ENCODE measurements at places on chromosomes 7 and 10.

DNA sequence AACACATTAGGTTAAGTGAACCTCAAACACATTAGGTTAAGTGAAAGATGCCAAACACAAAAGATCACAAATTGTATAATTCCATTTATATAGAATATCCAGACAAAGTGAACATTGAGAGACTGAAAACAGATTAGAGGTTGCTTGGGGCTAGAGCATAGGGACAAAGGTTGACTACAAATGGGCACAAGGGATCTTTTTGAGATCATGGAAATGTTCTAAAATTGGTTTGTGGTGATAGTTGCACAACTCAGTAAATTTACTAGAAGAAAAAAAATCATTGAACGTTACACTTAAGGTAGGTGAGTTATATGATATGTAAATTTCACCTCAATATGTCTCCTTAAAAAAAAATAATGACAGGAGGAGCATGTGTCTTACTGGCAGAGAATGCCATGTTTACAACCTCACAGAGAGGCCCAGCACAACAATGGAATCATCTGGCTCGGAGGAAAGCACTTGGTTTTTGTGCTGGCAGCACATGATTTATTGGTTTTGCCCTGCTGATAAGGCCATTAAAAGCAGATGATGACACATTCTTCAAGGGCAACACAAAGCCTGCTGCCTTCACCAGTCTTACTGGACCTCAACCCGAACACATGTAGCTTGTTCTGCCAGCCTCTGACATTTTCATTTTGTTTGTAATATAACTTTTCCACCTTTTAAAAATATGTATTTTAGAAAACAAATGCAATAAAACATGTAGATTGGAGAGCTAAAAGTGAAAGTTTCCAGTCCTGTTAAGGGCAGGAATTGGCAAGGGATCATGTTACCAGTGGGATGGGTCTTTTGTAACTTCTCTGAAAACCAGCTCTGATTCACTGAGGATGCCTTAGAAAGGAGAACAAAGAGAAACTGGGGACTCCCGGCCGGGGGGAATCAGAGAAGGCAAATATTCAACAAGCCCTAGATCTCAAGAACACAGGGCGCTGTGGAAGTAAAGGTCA is 11.9 kb upstream of the LMOD2 start:
- DNase-seq, result no peak

DNA sequence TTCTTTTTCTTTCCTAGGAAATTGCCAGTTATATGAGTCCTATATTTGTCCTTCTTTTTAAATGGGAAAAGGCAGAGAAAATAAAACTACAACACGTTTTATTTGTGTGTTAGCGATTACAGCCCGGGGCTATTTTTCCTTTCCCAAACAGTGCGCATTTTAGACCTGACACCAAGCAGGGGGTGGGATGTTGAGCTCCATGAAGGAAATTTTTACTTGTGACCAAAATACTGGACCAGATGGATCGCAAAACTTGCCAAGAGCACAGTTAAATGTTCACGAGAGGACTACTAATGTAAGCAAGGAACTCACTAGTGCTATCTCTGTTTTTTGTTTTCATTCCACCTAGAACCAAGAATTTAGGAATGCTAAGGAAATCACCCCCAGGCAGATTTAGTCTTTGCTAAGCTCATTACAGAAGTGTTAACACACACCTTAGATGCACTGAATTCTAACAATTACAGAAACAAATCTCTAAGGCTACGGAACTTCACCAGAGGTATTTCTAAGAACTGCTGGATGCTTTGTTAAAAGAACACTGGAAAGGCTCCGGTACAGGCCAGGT is 114.8 kb downstream of the JAZF1 start:
- DNase-seq, result no peak

DNA sequence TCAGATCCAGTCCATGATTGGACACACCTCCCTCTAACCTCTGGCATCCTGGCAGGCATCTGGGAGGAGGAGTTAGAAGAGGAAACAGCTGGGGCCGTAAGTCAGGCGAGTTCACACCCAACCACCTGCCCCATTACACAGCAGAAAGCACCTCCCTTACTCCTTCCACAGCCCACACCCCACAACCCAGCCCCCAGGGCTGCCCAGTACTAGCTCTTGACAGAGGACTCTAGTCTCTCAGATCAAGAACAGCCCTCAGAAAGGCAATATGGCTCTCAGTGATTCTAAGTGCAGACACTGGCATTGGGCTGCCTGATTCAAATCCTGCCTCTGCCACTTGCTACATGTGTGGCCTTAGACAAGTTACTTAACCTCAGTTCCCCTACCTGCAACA is 34.1 kb downstream of the KCNMA1 start:
- DNase-seq, result no peak

GRCh38 chr7:79528421-79528820 is 75.0 kb upstream of the MAGI2 start:
- no peak for DNase-seq

GRCh38 chr10:63021225-63021624 is 111.9 kb upstream of the NRBF2 start:
- DNase-seq, result no peak

DNA sequence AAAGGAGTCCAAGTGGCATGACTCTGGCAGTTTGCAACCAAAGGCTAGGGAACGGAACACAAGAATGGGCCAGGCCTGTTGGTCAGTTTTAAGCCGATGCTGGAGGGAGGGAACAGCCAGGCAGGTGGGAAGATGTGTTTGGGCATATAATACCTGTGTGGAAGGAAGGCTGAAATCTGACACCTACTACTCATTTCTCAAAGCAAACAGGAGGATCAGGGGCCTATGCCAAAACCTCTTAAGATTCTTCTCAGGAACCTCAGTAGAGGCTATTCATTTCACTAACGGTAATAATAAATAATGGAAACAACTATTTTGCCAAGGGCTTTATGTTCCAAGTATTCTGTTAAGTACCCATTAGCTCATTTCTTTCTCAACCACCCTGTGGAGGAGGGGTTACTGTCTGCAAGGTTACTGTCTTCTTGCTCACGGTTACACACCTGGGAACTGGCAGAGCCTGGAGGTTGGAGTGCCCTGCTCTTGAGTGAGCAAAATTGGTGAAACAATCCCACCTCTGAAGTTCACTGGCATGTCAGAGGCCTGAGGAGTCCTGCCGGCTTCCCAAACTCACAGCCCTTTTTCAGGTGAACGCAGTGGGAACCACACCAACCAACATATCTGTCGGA is 35.5 kb downstream of the GOT1 start:
- no peak for DNase-seq

DNA sequence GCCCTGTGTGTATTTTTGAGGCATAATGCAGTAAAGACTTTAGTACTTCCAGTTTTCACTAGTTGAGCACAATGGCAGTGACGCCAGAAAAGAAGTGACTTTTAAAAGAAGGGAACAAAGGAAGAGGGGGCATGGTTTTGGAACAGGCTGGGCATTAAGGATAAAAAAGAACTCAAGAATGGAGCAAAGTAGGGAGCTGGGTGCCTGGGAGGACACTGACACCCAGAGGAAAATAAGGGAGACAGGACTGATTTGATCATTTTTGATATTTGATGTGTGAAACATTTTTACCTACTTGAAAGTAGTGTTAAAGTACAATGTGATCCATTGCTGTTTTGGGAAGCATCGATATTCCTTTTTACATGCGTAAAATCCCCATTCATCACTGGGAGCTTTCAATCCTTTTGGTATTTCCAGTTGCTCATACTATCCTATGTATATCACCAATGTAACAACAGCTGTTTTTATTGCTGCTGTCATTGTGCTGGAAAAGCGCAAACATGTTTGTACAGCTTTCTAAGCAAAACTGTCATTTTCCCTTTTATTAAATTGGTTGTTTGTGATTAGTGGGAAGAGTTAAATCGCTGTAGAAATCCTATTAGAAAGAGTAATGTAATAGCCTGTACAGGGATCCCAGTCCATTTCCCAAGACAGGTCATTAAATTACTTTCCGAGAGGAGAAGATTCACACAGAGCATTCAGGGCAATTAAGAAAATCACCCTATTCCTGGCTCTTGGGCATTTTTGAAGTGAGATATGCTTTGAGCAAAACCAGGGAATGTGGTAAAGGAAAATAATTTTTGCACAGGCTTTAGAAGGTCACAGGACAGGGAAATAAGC is 85.2 kb downstream of the ADAM12 start:
- DNase-seq, result no peak

DNA sequence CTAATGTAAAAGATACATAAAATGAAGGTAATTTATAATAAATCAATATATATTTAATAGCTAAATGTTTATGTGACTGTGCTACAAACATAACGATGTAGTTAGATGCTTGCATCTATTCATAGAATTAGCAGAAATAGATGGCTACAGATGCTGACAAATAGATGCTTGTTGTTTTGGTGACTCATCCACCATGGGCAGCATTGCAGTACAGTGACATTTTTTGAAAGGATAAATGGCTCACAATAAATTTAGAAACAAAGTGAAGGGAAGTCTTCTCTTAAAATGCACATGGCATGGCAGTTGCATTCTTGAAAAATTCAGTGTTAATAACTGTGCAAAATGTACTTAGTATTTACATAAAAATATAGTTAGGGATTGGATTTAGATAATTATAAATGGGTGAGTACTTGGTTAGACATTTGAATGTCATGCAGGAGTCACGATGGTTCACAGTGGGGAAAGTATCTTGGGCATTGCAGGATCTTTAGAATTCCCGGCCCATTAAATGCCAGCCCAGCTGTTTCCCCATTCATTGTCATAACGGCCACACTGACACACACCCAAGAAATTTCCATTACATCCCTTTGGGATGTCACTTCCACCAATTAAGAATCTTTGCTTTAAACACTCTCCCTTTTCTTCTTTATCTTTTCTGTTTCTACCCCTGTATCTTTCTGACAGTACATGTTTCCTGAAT is 564.1 kb downstream of the ATRNL1 start:
- DNase-seq, result no peak

DNA sequence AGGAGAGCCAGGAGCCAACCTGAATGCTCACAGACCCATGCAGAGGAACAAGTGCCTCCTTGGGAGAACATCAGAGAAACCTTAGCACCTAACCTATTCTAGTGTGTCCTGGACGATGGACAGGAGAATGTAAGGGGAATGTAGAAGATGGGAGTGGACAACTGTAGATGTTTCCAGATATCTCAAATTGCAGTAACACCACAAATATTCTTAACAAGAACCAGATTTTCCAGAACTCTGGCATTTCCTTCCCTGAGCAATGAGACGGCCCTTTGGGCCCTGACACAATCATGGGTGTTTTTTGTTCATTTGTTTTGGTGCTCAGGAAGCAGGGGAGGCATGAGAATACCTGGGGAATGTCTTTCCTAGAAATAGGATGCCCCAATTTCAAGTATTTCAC is 196.1 kb upstream of the PRSS1 start:
- DNase-seq, result no peak

DNA sequence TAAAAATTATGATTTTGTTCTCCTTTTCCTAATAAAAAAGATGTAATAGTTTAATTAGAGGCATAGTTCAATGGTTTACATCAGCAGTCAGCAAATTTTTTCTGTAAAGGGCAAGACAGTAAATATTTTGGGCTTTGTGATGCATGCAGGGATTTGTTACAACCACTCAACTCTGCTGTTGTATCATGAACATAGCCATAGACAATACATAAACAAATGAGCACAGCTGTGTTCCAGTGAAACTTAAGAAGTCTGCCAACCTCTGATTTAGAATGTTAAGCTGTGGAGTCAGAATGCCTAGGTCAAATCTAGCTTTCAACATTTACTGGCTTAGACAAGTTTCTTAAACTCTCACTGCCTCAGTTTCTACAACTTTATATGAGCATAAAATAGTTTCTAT is 31.6 kb downstream of the ASZ1 start:
- DNase-seq, result no peak

- DNase-seq, result no peak
Observed at GRCh38 chr7:92849322-92849721, 12.9 kb upstream of the CDK6 start.

DNA sequence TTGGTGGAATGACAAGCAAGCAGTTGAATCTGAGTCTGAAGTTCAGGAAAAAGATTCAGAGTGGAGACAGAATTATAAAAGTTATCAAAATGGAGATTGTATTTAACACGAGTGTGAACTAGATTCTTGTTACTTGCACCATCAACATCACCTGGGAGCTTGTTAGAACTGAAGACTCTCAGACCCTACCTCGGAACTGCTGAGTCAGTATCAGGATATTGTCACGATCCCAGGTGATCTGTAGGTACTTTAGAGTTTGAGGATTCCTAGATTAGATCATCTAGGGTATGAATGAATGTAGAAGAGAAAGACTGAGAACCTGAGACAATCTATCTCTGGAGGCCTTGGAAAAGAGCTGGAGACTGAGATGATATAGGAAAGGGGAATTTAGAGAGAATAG is 194.1 kb downstream of the CTTNBP2 start:
- DNase-seq, result no peak

GRCh38 chr7:71626206-71626605 is 494.3 kb downstream of the GALNT17 start:
- no peak for DNase-seq

All from stimulated activated CD4-positive, alpha-beta T cell treated with anti-CD3 and anti-CD28 coated beads, Interleukin-2, amount 100 ng/mL, for 24 hours (primary cell).